ENCODE measurements at places on chromosomes 16 and 17.
A peak's percentile ranks its signal among the peaks of the same experiment; 100 is the strongest.

DNA sequence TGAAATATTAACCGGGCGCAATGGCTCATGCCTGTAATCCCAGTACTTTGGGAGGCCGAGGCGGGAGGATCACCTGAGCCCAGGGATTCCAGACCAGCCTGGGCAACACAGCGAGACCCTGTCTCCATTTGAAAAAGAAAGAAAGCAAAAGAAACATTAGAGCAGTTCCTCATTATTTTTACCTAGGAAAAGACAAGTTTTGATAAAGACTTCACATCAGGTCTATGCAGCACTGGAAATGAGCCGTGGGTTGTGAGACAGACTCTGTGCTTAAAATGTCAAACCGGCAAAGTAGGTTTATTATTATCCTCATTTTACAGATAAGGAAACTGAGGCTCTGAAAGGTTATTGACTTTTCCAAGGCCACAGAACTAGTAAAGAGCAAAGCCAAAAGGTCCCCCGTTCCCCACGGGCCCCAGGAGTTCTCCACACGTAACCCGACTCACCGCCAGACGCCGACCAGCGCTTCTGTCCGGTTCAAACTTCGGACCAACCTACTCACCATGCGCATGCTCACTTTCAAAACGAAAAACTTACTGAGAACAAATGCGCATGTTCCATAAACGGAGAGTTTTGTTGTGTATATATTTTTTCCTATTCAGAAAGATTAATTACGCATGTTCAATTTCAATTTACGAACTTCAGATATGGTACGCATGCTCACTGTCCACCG lies 356 bp downstream of the TUBD1 start:
- DNase-seq = no peak

- peak; percentile 93 for DNase-seq
Observed at GRCh38 chr17:58219007-58219788, at the start of gene MKS1. Gene MKS1, minus strand, starts transcription at chr17:58219255. Its CDS starts 25 bp downstream, at chr17:58219230.

DNA sequence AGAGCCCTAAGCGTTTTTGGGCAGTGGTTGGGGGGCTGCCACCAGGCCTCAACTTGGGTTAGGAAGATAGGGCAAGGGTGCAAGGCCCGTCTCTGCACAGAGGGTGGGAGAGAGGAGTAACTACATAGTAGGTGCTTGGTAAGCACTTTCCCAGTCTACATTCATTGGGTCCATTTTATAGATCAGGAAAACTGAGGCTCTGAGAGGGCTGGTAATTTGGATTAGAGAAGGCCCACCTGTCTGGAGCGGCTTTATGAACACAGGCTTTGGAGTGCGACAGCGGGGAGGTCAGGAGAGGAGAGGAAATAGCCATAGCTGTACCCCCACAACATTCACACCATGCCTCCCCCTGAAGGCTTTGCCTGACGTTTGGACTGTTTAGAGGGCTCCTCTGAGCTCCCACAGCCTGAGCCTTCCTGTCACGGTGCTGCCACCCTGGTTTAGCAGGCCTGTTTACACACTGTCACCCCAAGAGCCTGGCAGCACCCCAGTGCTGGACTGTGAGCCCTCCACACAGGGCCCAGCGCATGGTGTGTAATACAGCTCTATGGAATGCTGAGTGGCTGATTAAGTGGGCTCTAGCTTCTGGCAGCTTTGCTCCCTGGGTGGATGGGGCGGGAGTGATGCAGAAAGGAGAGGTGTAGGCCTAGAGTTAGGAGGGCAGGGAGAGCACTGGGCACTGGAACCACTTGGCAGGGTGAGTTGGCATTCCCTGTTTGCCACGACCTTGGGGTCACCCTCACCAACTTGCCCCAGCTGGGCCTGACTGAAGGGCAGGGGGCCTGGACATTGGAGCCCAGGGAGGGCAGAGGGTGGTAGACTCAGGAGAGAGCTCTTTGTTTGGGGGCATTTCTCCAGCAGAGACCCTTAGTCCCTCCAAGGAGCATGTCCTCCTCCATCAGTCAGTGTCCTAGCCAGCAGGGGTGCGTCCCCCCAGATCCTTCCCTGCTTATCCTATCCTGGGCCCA lies 73.7 kb downstream of the RAI1 start:
- no peak for DNase-seq

DNA sequence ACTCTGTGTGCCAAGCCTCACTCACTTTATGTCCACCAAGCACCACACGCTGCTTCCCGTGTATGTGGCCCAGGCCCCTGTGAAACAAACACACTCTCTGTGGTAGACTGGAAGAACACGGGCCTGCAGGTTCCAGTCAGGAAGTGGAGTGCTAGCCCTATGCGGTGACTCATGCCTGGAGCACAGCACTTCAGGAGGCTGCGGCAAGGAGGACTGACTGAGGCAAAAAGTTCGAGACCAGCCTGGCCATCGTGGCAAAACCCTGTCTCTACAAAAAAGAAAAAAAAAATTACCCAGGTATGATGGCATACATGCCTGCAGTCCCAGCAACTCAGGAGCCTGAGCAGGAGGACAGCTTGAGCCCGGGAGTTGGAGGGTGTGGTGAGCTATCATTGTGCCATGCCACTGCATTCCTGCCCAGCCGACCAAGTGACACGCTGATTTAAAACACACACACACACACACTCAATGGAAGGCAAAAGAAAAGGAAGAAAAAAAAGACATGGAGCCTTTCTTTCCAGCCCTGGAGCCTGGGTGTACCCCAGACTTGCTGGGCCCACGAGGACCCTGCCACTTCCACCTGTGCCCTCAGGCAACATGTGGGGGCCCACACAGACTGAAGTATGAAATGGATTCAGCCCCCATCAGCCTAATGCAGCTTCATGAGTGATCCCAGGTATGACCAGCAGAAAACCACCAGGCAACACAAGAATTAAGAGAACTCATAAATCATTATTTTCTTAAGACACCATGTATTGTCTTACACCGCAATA lies 126.6 kb downstream of the ANKRD11 start:
- DNase-seq = no peak

DNA sequence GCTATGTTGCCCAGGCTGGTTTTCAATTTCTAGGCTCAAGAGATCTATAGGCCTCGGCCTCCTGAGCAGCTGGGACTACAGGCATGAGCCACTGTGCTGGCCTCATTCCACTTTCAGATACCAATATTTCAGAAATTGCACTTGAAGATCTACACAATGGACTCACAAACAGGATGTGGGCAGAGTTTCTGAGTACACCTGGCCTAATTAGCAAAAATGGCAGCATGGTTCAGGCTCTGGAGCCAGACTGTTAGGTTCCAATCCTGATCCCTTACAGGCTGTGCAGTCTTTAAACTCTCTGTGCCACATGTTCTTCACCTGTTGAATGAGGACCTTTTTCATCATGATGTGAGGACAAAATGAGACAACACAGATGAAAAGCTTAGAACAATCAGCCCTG lies 32.2 kb downstream of the RNF157 start:
- no peak for DNase-seq

DNA sequence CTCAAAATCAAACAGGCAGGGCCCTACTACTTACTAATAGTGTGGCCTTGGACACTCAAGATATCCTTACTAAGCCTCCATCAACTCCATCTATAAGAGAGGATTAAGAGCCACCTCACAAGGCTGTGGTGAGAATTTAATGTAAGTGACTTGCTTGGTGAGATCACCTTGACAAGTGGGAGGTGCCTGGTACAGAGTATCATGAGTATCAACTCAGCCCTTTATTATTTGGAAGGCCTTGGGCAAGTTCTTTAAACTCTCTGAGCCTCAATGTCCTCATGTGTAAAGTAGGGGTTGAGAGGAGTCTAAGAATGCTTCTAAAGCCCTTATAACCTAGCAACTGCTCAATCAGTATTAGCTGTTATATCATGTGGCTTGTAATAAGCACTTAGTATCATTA lies 15.0 kb downstream of the THUMPD1 start:
- DNase-seq = no peak
